ENCODE measurements at places on chromosomes 1 and 21.

DNA sequence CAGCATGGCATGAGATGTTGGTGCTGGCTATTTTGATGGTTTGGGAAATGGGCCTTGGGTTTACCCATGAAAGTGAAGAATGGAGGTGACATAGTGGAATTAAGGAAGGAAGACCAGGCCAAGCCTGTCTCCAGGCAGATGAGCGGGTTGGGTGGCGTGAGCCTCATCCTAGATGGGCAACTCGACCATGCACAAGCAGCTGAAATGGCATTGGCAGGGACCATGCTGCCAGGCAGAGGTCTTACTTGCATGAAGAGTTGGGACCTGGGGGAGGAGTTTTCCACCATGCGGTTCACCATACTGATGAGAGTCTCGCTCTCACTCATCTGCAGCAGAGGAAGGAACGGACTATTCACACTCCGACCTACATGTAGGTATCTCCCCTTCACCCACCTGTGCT, 37.5 kb upstream of the GOLT1A start:
- no peak for DNase-seq

DNA sequence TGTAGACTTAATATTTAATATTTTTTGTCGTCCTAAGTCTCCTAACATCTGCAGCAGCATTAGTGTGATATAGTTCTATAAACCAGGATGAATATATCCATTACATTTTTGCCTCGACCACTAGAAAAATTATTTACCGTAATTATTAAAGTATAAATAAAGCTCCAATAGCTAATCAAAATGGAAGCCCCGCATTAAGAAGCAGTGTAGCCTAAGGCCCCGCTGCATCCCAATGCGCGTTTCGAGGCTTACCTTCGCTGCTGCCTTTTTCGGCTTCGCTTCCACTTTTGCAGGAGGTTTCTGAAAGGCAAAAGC, 891 bp downstream of the HMGN1 start:
- no peak for DNase-seq

DNA sequence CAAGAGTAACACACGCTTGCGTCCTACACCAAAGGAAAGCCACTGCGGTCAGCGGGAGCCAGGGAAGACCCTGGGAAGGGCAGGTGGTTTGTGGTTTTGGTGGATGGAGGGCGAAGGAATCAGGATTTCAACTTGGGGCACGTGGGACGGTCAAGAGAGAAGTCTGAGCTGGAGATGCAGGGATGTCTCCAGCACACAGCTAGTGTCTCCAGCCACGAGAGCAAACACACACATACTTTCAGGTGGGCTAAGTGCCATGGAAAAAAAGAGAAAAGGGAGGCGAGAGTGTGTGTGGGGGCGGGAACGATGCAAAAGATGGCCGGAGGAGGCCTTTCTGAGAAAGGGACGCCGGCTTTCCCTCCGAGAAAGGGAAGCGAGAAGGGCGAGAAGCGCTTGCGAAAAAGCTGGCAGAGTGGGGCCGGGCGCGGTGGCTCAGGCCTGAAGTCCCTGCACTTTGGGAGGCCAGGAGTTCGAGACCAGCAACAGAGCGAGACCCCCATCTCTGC, 1.4 kb upstream of the SRRM1 start:
- DNase-seq = peak; percentile 40

GRCh38 chr1:96837057-96837780, 115.6 kb downstream of the PTBP2 start:
- DNase-seq = no peak

GRCh38 chr1:71083271-71083670, 2.4 kb upstream of the ZRANB2 start:
- DNase-seq = no peak

DNA sequence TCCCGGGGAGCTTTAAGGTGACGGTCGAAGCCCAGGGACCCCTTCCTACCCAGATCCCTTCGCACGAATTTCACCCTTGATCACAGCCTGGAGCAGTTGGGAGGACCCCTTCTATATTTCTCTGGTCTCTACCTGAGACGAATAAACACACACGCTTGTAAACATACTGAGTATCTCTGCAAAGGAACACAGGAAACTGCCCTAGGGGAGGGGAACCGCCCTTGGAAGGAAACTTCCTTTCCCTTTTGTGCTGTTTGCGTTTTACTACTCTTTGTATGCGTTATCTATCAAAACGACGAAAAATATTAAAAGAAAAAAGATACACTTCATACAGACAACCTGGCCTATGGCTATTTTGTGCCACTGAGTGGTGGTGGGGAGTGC, 750 bp downstream of the NECAP2 start:
- DNase-seq = no peak

DNA sequence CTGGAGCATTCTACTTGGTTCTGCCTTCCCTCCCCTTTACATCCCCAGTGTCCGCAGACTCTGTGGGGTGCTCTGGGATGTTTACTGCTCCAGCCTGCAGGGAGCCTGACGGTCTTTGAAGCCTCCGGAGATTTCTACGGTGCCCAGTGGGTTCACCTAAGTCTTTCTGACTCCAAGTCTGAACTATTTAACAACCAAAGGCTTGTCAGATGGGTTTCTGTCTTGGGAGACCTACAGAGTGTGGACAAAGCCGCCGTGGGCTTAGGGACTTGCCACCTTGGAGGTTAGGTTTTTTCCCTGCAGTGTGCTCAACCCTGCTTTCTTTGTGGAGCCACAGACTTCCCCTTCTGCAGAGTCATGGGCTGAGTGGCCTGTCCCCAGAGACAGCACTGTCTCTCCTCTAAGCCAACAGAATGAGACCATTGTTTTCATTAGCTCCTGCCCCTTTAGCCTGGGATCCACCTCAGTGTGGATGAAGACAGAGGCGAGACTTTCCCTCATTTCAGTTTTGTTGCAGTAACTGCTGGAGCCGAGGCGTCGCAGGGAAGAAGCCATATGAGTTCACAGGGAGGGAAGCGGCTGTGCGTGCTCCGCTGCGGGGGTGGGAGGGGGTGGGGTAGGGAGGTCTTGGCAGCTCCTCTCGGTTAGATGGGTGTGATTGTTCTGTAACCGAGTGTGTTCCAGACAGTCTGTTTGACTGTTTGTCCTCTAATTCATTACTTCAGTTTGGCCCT, 120.7 kb downstream of the CNIH3 start:
- DNase-seq = no peak

- no peak for DNase-seq
Measured at GRCh38 chr1:201514466-201514865, 7.5 kb upstream of the CSRP1 start.

DNA sequence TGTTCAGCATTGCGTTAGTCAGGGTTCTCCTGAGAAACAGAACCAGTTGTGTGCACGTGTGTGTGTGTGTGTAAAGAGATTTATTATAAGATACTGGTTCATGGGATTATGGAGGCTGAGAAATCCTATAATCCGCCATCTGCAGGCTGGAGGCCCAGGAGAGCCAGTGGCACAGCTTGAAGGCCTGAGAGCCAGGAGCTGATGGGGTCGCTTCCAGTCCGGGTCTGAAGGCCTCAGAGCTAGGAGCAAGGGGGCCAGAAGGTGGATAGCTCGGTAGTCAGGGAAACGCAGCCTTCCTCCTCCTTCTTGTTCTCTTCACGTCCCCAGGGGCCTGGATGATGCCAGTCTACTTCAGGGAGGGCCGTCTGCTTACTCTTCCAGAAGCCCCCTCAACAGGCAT, 37.7 kb downstream of the FAAP20 start:
- no peak for DNase-seq

GRCh38 chr1:178124115-178124514, 30.2 kb downstream of the RASAL2 start:
- no peak for DNase-seq

DNA sequence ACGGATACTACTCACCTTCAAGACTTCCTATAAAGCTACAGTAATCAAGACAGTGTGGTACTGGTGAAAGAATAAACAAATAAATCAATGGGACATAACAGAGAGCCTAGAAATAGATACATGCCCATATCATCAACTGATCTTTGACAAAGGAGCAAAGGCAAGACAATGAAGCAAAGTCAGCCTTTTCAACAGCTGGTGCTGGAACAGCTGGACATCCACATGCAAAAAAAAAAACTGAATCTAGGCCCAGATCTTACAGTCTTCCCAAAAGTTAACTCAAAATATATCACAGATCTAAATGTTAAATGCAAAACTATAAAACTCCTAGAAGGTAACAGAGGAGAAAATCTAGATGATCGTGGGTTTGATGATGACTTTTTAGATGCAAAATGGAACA, 170.3 kb downstream of the MIS18A start:
- no peak for DNase-seq

DNA sequence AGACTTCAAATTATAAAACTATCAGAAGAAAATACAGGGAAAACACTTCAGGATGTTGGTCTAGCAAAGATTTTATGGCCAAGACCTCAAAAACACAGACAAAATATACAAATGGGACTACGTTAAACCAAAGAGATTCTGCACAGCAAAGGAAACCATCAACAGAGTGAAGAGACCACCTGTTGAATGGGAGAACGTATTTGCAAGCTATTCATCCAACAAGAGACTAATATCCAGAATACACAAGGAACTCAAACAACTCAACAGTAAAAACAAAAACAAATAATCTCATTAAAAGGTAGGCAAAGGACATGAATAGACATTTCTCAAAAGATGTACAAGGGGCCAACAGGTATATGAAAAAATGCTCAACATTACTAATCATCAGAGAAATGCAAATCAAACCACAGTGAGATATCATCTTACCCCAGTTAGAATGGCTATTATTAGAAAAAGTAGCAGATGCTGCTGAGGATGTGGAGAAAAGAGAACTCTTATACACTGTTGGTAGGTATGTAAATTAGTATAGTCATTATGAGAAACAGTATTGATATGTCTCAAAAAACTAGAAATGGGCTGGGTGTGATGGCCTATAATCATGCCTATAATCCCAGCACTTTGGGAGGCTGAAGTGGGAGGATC, 112.6 kb downstream of the LRIG2 start:
- no peak for DNase-seq

- DNase-seq = no peak
Measured at GRCh38 chr1:205444300-205444930, 11.4 kb downstream of the BLACAT1 start.

DNA sequence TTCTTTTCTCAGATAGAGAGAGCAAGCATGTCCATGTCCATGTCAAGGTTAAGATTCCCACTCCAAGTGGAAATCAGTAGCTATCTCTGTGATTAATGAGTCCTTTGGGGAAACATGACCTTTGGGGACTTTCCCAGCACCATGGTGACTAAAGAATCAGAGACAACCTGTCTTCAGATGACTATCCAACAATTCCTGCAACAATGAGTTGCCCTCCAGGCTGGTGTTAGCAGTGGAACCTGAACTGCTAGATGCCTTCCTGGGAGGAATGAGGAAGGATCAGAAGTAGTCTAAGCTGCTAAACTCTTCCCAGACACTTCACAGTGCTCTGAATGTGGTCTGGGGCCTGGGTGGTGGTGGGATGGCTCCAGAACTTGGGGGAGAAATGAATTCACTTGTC, 6.5 kb downstream of the S100A9 start:
- DNase-seq = no peak

- no peak for DNase-seq
Measured at GRCh38 chr1:37274486-37274885, 199.9 kb upstream of the ZC3H12A start.

DNA sequence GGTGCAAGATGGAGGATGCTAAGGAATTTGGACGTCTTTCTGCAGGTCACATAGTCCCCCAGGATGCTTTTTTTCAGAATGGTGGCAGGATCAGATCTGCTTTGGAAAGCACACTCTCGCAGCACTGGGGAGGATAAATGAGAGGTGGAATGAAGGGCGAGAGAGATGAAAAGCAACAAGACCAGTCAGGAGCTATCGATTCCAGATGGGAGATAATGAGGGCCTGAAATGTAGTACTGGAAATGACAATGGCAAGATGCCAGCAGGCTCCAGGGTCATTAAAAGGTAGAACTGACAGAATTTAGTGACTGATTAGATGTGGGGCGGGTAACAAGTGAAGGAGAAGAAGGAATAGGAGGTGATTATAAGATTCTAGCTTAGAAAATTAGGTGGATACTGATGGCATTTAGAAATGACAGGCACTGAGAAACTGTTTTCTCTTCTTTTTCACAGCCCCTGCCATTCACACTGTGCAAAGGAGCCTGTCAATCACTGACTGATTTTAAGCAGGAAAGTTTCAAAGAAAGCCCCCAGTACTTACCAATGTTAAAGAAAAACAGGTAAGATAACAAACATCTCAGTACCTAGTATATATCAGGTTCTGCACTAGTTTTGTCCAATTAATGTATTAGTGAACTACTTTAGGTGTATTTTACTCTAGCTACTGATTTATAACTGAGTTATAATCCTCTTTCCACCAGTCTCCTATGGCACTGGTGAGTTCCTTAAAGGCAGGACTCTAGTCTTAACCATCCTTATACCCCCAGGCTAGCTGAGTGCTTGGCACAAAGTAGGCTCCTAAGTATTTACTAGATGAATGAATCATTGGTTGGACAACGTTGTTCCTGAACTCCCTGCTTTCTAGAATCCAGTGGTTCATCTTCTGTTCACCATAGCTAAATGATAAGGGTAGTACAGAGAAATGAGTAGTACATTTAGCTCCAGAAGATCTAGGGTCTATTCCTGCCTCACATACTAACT, 9.2 kb downstream of the PIGM start:
- no peak for DNase-seq

DNA sequence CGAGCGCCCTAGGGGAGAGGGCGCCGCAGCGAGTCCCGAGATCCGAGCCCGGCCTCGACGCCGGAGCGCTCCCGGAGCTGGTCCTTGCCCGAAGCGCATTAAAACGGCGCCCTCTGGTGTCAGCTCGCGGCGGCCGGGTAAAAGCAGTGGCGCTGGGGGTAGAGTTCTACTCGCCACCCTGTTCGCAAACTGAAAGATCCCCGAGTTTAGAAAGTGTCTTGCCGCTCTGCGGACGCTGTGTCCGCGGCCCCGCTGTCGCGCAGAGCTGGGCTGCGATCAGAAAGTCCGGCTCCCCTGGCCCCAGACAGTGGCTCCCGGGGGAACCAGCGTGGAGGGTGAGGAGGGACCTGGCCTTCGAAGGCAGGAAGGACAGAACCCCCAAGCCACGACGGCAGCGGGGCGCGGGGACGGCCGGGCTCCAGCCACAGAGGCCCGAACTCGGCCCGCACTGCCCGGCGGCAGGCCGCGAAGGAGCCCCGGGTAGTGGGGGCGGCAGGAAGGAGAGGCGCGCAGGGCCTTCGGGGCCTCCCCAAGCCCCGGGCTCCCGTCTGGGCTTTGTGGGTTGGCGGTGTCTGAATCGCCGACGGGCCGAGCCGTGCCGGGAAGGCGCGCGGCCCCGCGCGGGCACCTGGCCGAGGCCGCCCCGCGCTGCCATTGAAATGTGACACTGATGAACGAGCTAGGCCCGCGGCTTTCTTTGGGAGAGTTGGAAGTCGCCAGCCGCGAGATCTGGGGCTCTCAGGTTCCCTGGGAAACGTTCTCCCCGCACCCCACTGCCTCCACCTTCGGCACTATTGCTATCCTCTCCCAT, 39.1 kb upstream of the NFIA start:
- peak; percentile 84 for DNase-seq
